ENCODE measurements at places on chromosomes 7 and 10.

DNA sequence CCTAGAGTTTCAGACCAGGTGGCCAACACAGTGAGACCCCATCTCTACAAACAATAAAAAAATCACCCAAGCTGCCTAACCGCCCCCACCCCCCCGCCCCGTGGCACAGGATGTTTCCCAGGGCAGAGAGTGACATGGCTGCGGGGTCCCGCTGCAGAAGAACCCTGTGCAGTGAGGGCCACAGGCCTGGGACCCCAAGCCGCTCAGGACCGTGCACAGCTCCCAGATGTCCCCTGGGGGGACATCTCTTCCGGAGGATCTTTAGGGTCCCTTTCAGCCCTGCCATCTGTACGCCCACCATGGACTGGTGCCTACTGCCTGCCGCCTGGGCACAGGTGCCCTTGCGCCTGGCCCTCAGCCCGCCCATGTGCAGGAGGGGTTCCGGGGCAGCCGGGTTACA, 373.6 kb downstream of the DNAJB6 start:
- no peak for DNase-seq

GRCh38 chr7:66344166-66344565, 139.0 kb downstream of the TPST1 start:
- DNase-seq: no peak

DNA sequence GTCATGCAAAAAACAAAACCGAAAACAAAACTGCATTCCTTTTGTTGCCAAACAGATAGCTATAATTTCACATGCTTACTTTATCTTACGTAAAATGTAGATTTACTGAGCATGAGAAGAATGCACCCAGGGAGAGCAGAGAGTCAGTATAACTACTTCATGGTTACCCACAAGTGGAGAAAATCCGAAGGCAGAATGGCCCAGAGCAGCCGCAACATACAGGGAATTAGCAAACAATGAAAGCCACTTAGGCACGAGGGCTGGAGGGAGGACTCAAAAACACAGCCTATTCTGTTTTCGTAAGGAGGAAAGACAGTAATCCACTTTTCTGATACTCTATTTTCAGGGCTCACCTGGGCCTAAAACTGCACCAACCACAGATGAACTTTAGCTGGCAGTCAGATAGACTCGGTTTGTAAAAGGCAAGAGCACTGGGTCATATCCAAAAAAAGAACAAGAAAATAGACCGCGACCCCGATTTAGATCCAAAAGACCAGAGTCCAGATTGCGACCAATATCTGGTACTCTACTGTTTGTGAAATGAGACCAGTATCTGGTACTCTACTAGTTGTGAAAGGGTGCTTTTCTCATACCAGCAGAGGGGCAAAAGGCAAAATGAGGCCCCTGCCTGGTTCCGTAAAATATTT, 1.3 kb downstream of the ITPRIP start:
- DNase-seq: no peak

GRCh38 chr10:8504499-8504898, 450.0 kb downstream of the GATA3 start:
- DNase-seq: no peak

DNA sequence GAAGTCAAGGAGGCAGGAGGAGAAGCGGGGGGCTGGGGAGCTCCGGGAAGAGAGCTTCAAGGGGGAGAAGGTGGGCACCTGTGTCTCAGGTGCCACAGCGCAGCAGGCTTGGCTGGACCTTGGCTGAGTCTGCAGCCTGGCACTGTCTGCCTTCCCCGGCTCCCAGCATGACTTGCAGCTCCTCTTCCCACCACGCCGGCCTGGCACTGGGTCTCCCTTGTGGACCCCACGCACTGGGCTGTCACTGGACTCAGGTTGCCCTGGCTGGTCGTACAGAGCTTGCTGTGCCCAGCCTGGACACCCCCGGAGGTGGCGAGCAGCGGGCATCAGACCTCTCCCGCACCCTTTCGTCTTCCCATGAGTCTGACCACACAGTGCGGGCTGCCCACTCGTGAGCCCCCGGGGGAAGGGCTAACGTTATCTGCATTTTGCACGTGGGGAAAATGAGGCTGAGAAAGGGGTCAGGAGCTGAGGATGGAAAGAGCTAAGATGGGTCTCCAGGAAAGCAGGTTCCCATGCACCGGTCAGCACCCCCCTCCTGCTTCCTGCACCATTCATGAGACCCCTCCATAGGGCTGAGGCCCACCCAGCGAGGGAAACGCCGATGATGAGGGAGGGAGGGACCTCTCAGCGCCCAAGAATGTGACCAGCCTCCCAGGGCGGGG, 40.3 kb upstream of the PSMG3 start:
- no peak for DNase-seq

GRCh38 chr7:41053820-41054219, 649.1 kb downstream of the INHBA start:
- no peak for DNase-seq

DNA sequence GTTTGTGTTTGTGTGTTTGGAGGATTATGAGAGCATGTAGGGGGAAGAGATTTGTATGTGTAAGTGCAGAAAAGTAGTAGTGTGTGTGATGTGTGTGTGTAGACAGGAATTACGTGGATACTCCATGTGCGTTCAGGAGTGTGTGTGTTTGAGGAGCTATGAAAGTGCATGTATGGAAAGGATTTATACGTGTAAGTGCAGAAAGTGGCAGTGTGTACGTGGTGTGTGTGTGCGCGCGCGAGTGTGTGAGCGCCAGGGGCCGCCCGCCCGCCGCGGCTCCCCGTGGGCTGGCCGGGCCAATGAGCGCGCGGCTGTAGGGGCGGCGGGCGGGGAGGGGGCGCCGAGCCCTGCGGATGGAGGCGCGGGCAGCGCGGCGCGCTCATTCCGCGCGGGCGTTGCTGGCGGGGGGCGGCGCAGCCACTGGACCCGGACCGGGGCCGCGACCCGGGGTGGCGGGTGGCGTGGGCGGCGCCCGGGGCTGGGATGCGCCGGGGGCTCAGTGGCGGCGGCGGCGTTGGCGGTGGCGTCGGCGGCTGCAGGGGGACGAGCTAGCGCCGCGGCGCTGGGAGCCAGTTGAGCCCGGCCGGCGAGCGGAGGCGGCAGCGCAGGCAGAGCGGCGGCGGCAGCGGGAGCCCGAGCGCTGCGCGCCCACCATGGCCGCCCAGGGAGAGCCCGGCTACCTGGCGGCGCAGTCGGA, at the start of gene BICC1:
TSS of gene BICC1 (plus strand) at position 382 of the 697 bp plus-strand sequence. CDS start at position 654, 272 bp downstream.
- no peak for DNase-seq

GRCh38 chr7:28018446-28018845, 162.1 kb downstream of the JAZF1 start:
- DNase-seq: no peak

DNA sequence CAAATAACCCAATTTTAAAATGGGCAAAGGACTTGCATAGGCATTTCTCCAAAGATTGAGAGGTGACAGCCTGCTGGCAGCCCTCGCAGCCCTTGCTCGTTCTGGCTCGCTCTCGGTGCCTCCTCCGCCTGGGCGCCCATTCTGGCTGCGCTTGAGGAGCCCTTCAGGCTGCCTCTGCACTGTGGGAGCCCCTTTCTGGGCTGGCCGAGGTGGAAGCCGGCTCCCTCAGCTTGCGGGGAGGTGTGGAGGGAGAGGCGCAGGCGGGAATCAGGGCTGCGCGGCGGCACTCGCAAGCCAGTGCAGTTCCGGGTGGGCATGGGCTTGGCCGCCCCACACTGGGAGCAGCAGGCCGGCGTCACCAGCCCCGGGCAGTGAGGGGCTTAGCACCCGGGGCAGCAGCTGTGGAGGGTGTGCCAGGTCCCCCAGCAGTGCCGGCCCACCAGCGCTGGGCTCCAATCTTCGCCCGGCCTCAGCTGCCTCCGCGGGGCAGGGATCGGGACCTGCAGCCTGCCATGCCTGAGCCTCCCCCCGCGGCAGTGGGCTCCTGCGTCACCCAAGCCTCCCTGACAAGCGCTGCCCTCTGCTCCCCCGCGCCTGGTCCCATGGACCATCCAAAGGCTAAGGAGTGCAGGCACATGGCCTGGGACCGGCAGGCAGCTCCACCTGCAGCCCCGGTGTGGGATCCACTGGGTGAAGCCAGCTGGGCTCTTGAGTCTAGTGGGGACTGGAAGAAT, 54.0 kb upstream of the GALNT17 start:
- DNase-seq: no peak

GRCh38 chr10:60266513-60266912, 123.2 kb downstream of the ANK3 start:
- no peak for DNase-seq

DNA sequence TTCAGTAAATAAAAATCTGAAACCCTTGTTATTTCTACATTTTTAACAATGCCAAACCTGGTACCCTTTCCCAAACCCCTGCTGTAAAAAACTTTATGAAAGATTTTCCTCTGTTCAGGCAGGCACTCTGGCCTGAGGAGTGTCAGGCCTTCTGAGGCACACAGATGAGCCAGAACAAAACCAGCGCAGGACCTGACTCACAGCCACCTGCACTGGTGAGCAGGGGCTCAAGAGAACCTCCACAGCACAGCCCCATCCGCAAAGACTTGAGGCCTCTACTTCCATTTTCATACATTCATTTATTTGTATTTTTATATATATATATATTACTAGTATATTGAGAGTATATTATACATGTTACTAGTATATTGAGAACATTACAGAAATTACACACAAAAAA, 49.4 kb downstream of the COBL start:
- no peak for DNase-seq

DNA sequence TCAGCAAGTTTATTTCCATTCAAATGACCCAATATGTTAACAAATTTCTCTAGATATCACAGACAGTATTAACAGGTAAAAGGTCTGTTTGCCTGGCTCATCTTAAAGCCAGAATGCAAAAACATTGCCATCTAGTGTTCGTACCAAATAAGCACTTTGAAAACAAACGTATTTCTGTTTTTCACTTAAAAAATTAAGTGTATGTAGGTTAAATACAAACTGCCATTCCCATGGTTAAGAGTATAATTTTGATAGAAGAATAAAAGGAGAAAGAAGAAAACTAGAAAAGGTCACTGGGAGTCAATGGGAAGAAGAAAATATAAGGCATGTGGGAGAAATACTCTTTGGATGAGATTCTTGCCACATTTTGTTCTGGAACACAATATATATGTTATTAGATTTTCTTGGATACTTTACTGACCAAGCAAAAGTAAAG, 51.0 kb downstream of the ORC5 start:
- peak; percentile 23 for DNase-seq

- DNase-seq: no peak
Measured at GRCh38 chr7:158406801-158407200, 180.8 kb downstream of the PTPRN2 start.

DNA sequence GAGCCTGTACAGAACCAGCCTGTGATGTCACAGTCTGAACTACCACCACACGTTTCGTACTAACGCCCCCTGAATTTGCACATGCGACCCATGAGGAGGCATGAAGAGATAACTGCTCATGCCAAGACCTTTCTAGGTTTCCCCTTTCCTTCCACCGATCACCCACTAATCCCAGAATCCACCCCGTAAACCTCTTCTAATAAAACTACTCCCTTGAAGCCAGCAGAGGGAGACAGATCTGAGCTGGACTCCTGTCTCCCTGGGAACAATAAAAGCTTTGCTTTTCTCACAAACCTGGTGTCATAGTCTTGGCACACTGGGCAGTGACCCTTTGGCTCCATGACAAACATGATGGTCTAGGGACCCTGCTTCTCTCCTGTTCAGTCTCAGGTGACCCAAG, 144.5 kb downstream of the FRMD4A start:
- DNase-seq: no peak

- DNase-seq: no peak
Measured at GRCh38 chr7:30301751-30302150, 17.4 kb downstream of the ZNRF2 start.

GRCh38 chr10:95526044-95526443, 35.1 kb downstream of the SORBS1 start:
- DNase-seq: no peak

- DNase-seq: no peak
Measured at GRCh38 chr7:74069790-74070618, 13.6 kb upstream of the LIMK1 start.

DNA sequence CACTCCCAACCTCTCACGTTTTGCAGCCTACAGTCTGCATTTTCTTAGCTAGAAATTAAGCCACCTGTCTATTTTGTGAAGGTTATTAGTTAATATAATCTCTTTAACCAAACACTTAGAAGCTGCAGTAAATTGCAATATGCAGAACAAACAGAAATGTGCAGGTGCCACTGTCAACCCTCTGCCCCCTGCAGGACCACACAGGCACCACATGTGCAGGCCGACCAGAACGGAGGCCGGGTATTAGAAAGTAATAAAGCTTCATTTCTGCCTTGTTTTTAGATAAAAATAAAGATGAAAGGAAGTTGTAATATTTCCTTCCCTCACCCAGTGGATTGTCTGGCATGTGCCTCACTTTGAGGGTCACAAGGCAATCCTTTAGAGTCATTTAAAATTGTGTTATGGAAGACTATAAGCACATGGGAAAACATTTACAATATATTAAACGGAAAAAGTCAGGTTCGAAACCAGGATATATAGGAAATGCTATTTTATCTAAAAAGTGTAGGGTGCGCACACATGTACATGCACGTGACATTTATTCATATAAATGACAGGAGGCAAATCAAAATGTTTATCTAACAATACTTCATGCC, 158.2 kb downstream of the ARHGAP12 start:
- DNase-seq: no peak
